ENCODE measurements at places on chromosomes 7 and 10. TPM values are rescaled to one million over a fixed set of nuclear protein-coding genes. Genes with fewer than 3 reads are reported as not detected.
A peak's percentile ranks its signal among the peaks of the same experiment; 100 is the strongest.

The ARHGEF35 gene
- polyA plus RNA-seq, result 0.34 TPM

DNA sequence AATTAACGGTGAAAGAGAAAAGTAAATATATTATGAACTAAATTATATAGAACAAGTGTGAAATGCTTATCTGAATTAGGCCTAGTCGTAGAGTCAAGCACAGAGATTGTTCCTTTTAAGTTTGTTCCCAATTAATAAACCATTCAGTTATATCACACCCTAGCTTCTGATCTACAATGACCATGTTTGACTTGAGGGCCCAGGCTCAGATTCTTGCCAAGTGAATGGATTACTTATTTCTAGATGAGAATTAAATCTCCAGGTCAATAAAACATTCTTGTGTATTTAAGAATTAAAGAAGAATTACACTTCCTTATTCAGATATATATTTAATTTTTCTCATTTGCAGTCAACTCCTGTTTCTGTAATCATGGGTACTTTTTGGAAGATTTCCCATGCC lies 37.4 kb upstream of the ARL4A start:
- DNase-seq, result no peak

The HTR5A gene
- polyA plus RNA-seq, result not detected

DNA sequence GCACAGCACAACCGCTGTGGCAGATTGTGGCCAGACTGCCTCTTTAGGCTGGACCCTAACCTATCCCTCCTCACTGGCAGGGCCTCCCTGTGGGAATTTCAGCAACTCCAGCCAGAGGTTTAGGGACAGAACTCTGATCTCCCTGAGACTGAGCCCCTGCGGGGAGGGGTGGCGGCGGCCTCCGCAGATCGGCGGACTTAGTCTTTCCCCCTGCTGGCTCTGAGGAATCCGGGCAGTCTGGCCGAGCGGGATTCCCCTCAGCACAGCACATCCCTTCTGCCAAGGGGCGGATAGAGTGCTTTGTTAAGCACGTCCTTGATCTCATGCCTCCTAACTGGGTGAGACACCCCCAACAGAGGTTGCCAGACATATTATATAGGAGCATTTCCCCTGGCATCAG lies 224.2 kb upstream of the NPY start:
- no peak for DNase-seq

DNA sequence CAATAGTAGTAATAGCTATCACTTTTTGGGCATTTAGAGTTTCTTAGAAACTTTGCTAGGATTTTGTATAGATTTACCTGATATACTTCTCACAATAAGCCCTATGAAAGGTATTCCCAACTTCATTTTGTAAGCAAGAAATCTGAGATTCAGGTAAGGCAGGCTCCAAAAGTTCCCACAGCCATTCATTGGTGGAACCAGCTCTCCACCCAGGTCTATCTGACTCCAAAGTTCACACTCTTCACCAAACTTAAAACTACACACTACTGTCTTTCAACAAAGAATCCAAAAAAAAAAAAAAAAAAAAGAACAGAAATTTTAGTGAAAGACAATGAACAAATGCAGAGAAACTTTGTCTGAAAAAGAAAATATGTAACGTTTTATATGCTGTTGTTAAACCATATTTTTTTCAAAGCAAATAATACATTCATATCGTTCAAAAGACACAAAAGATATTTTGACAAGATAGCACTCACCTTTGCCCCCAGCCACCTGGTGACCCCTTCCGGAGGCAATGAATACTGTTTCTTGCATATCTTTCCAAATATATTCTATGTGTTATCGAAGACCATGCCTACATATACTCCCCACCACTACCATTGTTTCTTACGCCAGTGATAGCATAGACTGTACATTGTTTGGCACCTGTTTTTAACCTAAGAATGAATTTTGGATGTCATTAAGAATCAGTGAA lies 108.2 kb downstream of the C1GALT1 start:
- no peak for DNase-seq

GRCh38 chr7:21947056-21947455 lies 1.4 kb upstream of the CDCA7L start:
- peak; percentile 30 for DNase-seq

- DNase-seq, result no peak
Observed at GRCh38 chr7:66669088-66669487, 40.4 kb downstream of the KCTD7 start.

The PAX4 gene
- polyA plus RNA-seq, result not detected

DNA sequence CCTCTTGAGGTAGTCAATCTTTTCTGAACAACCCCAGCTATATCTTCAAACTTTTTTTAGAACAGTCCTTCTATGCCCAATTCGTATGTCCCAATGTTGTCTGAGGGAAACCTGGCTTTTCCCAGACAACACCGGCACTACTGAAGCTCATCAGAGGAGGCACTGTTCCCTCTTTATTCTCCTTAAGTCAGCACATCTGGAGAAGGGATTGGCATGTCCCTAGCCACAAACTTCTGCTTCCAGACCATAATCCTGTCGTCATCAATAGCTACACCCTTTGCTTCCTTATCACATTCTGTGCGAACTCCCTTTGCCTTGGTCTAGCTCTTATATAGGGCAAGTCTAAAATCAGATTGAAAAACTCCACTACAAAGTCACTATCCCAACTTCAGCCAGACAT lies 22.9 kb downstream of the PON3 start:
- no peak for DNase-seq

DNA sequence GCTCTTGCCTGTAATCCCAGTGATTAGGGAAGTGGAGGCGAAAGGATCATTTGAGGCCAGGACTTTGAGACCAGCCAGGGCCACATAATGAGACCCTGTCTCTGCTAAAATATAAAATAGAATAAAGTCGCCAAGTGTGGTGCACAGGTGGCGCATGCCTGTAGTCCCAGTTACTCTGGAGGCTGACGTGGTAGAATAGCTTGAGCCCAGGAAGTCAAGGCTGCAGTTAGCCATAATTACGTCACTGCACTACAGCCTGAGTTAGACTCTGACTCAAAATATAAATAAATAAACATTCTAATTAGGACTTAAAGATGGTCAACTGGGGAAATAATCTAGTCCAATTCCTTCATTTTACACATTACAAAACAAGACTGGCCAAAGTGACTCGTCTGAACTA lies 768 bp downstream of the CHCHD2 start:
- peak; percentile 44 for DNase-seq

- DNase-seq, result no peak
Observed at GRCh38 chr10:87930934-87931835, 67.8 kb downstream of the PTEN start.

The SYNPO2L gene
- 0.03 TPM for polyA plus RNA-seq

- no peak for DNase-seq
Observed at GRCh38 chr10:97228130-97228774, 42.5 kb upstream of the SLIT1 start.

GRCh38 chr7:126411821-126412383 lies 840.8 kb downstream of the GRM8 start:
- no peak for DNase-seq

DNA sequence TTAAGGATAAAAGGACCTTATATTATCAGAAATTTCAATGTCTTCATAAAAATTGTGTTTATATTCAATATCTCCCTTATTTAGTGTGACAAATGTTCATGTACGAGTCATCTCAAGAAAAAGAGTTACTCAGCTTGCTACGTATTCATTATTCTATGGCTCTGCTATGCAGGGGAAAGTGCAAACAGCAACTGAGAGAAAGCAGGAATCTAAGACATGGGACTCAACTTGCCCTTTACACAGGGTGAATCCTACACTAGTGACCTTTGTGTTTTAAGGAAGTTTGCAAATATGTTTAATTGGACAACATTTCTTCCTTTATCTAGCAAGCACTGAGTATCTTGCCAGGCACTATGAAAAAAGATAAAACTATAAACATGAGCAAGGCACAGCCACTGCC lies 104.7 kb downstream of the NPSR1 start:
- DNase-seq, result no peak

The HKDC1 gene
- polyA plus RNA-seq, result 0.10 TPM

The FBXL13 gene
- 0.22 TPM for polyA plus RNA-seq

DNA sequence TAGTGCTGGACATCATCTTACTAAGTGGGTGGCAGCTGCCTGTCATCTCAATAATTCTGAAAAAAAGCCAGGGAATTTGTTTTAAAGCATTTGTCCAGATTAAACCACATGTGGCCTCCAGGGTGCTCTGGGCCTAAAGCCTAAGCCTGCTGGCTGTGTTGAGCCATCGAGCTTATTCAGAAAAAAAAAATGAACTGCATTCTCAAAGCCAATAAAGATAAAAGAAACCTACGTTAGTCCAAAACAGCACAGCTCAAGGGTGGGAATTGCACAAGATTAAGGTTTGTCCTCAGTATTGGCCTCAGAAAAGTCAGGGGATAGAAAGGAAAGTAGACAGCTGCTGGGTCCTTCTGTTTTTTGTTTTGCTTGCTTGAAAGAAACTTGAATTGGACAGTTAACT lies 22.6 kb upstream of the PRTFDC1 start:
- no peak for DNase-seq

- no peak for DNase-seq
Observed at GRCh38 chr10:119769886-119770285, 44.0 kb downstream of the INPP5F start.

The GOLGA7B gene
- polyA plus RNA-seq, result 0.19 TPM

The HOGA1 gene
- not detected for polyA plus RNA-seq

GRCh38 chr10:76017026-76017732 lies 585.8 kb downstream of the LRMDA start:
- DNase-seq, result no peak

GRCh38 chr10:91350651-91351081 lies 59.5 kb upstream of the HECTD2 start:
- DNase-seq, result no peak

The CCL26 gene
- polyA plus RNA-seq, result not detected

- DNase-seq, result no peak
Observed at GRCh38 chr7:1721047-1721690, 51.1 kb downstream of the ELFN1 start.

GRCh38 chr7:96614154-96614867 lies 95.3 kb downstream of the SEM1 start:
- DNase-seq, result no peak

DNA sequence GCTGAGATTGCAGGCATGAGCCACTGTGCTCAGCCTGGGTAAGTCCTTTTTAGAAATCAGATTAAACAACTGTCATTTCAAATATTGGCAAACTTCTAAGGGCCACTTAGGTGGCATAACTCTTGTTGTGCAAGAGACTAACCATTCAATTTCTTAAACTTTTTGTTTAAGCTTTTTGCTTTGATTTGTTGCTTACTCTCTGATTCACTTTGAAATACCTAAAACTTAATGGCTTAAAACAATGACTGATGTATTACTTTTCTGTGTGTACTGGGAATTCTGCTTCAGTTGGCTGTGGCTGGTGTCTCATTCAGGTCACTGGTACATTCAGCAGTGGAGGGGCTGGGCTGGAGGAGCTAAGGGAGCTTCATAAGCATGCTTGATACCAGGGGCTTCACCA lies 28.9 kb downstream of the ZNF25 start:
- no peak for DNase-seq

- no peak for DNase-seq
Observed at GRCh38 chr7:54827734-54828133, 68.7 kb upstream of the SEC61G start.

DNA sequence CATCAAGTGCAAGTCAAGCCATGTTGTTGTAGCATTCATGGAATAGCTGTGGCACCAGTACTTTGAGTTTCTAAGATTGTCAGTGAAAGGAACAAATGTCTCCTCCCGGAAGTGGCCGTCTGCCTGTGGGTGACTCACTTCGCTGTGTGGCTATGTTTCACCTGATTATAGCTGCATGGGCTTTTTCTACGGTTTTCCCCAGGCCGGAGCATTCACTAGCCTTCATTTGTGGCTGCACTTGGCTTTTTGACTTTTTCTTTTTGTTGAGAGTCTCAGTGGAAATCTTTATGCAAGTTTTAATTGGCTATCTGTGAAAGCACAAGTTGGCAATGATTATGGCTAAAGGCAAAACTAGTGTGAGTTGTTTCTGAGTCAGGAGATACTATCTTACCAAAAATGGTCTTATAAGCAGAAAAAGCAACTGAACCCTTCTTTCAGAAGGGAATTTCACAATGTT lies 35.0 kb downstream of the SRI start:
- DNase-seq, result no peak

The ATG9B gene
- polyA plus RNA-seq, result 10.2 TPM

DNA sequence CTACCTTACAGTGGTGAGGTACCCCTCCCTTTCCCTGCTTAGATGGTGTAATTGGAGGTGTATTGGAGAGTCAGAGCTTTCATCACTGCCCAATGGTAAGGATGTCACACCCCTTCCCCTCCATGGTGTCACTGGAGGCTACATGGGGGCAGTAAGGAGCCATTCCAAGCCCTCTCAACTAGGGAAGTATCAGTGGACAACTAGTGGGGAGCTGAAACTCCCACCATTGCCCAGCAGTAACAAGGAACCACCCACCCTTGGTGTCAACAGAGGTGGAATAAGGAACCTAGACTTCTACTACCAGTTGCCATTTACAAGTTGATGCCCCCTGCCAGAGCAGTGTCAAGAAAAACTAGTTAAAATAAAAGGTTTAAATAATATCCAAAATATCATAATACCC lies 2.8 kb upstream of the HIBADH start:
- DNase-seq, result no peak

DNA sequence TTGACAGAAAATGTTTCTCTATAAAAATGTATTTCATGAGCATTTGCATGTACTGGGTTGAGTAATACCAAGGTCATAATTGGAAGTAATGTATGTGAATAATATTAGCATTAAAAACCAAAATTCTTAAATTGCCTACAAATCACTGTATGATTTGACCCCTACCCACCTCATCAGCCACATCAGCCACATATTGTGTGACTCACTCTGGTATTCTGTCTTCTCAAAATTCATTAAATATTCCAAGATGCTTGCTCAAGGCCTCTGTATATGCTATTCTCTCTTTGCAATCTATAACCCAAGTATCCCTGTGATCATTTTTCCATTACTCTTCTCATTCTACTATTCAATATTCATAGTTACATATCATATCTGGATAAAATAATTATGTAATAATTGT lies 21.4 kb downstream of the POT1 start:
- no peak for DNase-seq

DNA sequence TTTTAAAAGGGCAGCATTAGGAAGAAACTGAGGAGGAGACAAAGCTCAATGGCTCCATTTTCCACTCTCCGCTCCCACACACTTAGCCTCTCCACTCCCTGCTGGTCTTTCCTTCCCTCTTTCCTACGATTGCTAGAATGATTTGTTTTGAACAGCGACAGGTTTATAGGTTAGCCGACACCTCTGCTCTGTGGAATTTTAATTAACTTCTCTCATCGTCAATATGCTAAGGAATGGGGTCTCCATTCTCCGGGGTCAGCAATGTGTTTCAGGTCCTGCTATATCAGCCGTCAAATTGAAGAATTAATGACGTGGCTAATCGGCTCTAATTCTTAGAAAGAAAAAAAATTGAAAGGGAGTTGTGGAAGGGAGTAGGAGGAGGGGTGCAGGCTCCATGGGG lies 28.9 kb downstream of the FBXW4 start:
- no peak for DNase-seq

The CYP2C8 gene
- polyA plus RNA-seq, result 3.5 TPM

The LRMDA gene
- polyA plus RNA-seq, result not detected

- DNase-seq, result peak; percentile 92
Observed at GRCh38 chr10:87094373-87095235, at the start of the genes GLUD1 and SHLD2. Gene GLUD1, minus strand, starts transcription at chr10:87094843. Its CDS starts 74 bp downstream, at chr10:87094769. Gene SHLD2, plus strand, starts transcription at chr10:87095206. Its CDS starts 56,149 bp downstream, at chr10:87151355.
